ENCODE measurements at places on chromosomes 7 and 10.

GRCh38 chr10:10010397-10010796, 1007.3 kb upstream of the CELF2 start:
- no peak for DNase-seq

DNA sequence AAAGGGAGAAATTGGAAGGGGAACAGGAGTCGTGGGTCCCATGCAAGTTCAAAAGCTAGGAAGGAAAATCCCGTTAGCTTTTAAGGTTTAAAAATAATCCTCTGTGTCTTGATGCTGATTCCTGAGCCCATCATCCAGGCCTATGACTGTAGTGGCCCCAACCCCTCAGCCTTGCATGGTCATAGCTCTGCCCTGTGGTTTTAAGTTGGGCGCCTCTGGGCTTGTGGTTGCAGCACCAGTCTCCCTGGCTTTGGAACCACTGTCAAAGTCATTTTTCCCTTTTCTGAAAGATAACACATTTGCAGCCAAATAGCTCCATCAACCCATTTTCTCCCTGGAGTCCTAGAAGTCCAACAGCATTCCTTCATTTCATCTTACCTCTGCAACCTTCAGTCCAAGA, 13.6 kb downstream of the TMEM236 start:
- no peak for DNase-seq

GRCh38 chr10:96596422-96597407, 9.9 kb upstream of the TM9SF3 start:
- DNase-seq = no peak

GRCh38 chr7:79553811-79554555, 100.5 kb upstream of the MAGI2 start:
- DNase-seq = no peak

GRCh38 chr7:73716318-73716890, 3.1 kb downstream of the STX1A start:
- no peak for DNase-seq

DNA sequence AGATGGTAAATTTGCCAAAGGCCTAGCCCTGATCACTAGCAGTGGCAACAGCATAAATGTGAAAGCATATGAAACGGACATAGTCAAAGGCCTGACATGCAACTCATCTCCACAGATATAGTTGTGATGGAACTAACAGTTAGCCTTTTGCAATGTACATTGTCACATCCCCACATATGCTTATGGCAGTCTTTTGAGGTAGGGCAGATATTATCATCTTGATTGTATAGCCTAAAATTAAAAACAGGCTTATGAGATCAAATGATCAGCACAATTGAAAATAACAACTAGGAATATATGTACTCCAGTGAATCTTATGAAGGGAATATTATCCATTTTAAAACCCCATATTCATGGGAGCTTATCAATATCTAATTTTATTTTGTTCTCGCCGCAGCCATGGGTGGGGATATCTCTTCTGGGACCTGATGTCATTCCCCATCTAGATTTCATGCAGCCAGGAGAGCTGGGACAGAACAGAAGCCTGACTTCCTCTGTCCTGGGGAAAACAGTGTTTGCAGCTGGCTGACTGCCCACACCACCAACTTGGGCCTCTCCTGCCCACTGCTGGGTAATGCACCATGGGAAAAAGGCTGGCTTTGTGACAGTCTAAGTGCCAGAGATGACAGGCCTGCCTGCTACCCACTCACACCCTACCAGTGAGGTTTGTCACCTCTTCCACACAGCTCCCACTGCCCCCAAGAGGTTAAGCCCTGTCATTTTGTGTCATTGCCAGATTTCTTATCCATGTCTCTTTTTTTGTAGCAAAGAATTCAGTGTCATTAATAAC, 180.2 kb upstream of the FZD1 start:
- DNase-seq = peak; percentile 1

DNA sequence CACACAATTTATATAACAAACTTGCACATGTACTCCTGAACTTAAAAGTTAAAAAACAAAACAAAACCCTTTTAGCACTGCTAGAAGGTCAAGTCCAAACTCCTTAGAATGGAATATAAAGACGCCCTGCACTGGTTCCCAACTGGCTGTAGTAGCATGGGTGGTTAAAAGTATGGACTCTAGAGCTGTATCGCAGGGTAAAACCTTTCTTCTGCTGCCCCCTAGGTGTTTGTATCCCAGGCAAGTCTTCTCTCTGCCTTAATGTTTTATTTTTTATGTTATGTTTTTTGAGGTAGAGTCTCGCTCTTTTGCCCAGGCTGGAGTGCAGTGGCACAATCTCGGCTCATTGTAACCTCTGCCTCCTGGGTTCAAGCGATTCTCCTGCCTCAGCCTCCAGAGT, 35.2 kb downstream of the LSMEM1 start:
- no peak for DNase-seq

GRCh38 chr7:97401398-97401797, 283.9 kb downstream of the SDHAF3 start:
- no peak for DNase-seq

GRCh38 chr7:83835424-83835823, 186.5 kb upstream of the SEMA3E start:
- DNase-seq = no peak

DNA sequence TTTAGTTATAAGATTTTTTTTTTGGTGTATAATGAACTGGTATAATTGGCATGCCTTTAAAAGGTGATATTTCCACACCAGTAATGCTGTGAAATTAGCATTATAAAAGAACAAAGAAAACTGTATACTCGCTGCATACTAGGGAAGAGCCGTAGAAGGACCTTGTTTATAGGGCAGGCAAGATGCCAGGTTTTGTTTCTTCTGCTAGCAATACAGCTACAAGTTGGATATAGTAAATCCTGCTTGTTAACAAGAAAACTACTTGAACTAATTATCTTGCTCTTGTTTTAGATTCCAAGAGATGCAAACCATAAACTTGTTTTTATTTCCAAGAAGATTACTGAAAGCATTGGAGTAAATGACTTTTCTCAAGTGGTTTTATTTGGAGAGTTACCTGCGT, 1.9 kb downstream of the DNAH11 start:
- no peak for DNase-seq

GRCh38 chr10:35611750-35612149, 6.6 kb downstream of the GJD4 start:
- no peak for DNase-seq

DNA sequence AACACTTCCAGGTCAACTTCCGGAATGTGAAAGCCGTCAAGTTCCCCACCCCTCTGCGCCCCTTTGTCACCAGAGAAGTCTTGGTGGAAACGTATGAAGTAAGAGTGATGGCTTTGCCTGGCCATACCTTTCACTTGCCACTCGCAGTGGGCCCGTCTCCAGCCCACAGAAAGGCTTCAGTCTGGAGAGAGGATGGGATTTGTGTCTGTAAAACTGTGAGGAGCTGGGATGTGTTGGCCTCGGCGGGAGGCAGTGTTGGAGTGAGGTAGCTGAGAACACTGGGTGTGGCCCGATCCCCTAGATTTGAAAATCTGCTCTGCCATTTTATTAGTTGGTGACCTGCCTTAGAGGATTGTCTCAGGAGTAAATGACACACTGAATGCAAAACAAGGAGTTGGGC, 6.4 kb downstream of the ADCK2 start:
- DNase-seq = no peak

- no peak for DNase-seq
Measured at GRCh38 chr10:122494833-122495232, 33.5 kb downstream of the HTRA1 start.

DNA sequence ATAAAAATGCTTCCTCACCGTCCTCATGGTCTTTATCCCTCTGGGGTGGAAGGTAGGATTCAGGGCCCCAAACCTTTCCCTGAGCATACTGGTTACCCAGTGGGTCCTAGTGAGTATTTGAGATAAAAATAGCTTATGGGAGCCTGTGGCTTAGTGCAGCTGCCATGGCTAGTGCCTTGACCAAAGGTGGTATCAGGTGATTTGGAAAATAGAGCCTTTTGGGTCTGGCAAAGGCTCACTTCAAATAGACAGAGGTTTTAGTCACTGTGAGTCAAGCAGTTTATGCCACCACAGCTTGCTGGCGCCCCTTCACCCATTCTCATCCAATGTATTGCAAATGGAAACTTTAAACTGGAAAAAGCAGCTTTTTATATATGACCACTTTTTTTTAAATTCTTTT, 30.4 kb downstream of the PLAU start:
- no peak for DNase-seq

DNA sequence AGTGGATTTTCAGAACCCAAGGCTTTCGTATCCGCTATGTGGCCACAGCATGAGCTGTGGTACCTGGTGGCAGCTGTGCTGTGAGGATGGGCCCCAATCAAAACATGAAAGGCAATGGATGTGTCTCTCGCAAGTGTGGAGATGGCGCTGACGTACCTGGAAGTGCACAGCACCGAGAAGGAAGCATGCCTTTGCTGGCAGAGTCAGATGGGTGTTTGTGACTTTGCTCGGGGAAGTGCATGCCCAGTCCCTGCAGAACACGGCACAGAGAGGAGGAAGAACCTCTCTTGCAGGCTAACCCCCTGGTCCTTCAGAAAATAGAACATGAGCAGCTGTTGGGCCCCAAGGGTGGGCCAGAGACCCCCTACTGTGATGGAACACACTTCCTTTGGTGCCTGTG, 654.1 kb upstream of the ZWINT start:
- no peak for DNase-seq

DNA sequence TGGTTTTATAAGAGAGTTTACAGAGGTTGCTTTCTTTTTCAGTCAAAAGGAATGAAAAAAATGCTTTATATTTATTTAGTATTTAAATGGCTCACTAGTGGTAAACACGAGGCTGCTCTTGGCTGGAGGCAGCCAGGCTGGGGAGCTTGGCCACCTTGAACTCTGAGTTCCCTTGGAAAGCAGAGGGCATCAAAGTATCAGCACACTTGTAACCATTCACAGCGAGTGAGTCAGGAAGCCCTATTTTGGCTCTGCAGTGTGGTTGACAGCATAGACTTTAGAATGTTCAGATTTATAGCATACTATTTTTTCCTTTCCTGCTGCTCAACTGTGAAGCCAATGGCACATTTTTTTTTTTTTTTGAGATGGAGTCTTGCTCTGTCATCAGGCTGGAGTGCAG, 51.6 kb downstream of the CYCS start:
- no peak for DNase-seq

DNA sequence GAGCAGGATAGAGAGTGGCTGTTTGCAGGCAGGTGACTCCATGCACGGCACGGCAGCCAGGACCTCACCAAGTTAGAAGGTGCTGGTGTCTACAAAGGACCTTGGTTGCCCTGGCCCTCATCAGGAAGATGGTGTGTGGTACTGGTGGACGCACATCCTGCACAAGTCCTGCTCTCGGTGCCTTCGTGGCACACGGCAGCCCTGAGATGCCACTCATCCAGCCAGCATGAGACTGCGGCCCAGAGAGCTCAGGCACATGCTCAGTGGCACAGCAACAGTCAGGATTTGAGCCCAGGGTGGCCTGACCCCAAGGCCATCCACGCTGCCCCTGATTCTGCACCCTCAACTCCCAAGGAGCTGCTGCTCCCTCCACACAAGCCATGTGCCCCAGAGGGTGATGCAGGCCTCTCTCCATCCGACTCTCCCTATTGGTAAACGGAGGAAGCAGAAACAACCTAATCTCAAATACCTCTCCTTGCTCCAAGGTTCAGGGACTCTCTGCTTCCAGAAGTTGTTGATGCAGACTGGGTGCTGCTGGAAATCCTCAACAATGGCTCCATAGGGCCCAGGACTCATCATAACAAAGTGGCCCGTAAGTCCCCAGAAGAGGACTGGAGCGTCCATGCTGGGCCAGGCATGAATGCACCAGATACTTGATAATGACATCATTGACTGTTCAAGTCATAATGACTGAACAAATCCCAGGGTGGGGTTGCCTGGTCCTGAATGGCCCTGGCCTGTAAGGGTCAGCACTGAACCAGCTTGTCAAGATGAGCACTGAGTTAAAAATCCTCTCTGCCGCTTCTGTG, 93.6 kb downstream of the ARHGAP22 start:
- no peak for DNase-seq

DNA sequence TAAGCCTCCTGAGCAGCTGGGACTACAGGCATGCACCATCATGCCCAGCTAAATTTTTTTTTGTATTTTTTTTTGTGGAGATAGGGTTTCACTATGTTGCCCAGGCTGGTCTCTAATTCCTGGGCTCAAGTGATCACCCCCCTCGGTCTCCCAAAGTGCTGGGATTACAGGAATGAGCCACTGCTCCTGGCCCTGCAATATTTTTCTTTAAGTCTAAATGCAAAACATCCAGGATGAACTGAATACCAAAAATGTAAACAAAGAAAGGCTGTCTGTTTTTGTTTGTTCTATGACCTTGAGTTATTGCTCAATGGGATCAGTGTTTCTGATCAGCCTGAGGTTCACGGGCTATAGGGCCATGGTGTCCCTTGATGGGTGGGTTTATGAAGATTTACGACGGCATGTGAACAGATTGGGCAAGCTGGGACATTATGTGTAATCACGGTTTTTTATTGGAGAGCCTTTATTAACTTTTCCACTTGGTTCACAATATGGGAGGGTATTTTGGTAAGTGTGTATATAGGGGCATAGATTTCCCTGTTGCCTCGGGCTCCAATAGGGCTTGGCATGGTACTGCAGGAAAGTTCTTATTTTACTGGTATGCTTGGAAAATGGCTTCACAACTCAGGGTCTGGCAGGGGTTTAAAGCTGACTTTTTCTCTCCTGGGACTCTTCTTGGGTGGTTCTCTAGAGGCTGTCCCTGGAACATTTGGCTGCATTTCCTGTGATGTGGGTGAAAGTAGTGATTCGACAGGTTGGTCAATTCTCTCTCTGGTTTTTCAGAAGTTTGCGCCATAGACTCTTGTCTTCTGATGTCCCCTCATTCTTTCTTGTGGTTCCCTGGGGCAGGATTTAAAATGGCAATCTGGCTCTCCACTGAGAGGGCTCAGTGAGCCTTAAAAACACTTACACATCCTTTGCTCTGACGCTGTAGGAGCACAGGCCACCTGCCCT, 41.6 kb downstream of the MRPS33 start:
- DNase-seq = no peak

DNA sequence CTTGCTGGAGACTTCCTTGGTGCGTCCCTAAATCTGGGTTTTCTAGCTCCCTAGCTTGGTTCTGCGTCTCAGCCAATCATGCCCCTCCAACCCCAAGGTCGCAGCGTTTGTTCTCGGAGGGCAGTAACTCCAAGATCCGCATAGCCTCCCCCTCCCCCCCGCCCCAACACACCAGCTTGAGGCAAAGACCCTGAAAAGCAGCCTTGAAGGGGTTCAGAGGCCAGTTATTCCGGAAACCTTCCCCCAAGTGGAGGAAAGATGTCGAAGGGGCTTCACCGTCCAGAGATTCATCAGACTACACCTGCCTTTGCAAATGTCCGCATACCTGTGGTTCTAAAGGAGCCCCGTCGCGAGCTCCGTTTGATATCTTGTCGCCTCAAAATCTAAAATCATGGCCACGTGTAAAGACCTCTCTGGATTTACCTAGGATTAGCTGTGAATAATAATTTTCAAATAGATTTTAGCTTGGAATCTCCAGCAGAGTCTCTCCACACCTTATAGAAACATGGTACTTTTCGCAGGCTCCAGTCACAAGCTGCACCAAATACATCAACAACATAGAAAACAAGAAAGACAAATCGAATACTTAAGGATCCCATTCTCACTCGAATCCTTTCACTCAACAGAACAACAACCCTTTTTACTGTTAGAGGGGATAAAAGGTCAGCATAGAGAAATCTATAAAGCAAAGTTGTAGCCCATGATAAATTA, 7.9 kb downstream of the DLX6 start:
- no peak for DNase-seq

GRCh38 chr7:95059842-95060313, 152.5 kb downstream of the PPP1R9A start:
- no peak for DNase-seq

All from stimulated activated CD8-positive, alpha-beta memory T cell treated with anti-CD3 and anti-CD28 coated beads, Interleukin-7, amount 100 ng/mL, for 48 hours (primary cell).